CD4-positive, alpha-beta T cell treated with Interleukin-4 for 1 hour (primary cell): ENCODE measurements at places on chromosomes 11 and 22.

DNA sequence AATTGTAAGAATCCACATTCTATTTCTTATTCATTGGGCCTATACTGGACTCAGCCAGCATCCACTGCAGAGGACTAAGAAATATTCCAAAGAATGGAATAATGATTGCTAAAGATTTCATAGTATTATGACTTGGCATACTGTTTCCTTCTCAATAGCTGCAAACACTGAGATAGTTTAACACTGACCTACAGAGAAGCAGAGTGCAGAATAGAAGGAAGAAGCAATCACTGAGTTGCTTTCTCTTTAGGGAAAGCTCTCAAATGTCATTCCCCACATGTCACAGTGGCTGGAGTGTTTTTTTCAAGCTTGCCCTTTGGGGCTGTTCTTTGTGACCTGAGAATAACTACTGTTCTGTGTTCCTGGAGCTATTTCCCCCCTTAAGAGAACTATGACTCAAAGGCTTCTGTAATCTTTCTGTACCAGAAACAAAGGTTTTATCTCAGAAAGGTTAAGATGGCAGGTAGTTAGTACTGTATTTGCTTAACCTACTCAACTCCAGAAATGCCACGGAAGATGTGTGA, 243.6 kb upstream of the LUZP2 start:
- no peak for DNase-seq

DNA sequence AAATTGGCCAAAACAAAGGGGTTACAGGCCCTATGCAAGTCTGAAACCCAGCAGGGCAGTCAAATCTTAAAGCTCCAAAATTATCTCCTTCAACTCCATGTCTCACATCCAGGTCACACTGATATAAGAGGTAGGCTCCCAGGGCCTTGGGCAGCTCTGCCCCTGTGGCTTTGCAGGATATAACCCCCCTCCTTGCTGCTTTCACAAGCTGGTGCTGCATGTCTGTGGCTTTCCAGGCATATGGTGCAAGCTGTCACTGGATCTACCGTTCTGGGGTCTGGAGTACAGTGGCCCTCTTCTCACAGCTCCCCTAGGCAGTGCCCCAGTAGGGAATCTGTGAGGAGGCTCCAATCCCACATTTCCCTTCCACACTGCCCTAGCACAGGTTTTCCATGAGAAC, 519.6 kb downstream of the ETS1 start:
- no peak for DNase-seq

DNA sequence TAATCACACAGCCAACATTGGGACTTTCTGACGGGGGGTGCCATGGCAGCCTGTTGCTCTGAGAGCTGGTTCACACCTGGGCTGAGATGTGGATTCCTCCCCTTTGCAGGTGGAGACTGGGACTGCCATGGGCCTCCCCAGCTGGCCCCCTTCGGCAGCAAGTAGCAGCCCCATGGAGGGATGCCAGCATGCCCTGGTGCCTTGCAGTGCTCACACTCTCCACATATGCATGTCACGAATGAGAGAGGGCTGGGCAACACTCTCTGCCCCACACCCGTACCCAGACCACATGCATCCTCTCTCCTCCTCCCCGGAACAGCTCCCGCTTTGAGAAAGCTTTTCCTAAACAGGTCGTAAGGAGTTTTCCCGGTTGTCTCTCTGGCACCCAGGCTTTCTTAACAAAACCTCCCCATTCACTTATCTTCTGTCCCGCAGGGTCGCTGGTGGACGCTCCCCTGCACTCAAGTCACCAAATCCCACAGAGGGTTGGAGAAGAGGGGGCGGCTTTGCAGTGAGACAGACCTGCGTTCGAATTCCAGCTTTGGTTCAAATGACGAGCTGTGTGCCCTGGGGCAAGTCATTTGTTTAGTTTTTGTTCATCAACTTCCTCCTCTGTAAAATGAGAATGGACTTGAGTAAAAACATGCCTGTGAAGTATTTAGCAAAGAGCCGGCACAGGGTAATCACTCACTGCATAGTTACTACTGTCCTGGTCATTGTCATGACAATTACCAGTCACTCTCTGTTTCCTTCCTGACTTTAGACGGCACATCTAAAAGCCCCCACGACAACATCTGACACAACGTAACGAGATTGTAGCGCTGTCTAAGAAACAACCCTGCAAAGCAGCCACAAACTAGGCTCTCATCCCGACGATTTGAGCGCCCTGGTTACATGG, 231.3 kb upstream of the B3GAT1 start:
- DNase-seq = no peak

DNA sequence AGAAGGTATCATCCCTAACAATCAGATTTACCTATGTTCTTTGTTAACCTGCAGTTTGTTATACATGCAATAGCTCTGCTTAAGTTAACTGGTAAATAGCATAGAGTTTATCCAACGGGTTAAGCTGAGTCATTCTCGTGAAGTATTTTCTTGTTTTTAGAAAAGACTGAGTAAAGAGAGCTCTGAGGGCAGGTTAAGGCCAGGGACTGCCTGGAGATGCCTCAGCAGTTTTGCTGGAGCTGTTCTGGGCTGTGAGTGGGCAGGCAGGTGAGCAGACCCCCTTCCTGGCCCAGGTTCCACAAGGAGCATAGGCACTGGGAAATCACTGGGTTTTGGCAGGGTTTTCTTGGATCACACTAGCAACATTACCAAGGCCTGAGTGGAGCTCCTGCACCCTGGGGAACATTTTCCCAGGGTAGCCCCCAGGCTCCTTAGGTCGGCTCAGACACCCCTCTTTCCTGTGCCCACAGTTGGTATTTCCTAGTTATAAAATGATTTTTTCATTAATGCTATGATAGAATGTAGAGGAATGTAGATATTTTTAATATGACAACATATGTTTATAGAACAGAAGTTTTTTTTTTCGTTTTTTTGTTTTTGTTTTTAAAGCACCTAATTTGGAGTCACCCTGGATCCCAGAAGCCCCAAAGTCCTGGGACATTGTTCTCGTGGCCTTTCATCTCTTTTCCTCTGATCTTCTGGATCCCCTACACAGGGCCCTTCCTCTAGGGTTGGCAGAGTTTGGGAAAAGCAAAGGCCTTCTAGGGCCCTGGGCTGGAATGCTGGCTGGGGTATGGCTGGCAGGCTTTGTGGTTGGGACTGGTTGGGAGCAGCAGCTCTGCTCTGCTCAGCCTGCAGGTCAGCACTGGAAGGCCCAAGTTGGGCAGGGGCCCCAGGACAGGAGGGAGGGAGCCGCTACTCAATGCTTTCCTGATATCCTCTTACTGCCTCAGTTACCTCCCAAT, 26.7 kb downstream of the IRAG1 start:
- no peak for DNase-seq

GRCh38 chr22:49812838-49813237, 14.8 kb downstream of the BRD1 start:
- DNase-seq = no peak

DNA sequence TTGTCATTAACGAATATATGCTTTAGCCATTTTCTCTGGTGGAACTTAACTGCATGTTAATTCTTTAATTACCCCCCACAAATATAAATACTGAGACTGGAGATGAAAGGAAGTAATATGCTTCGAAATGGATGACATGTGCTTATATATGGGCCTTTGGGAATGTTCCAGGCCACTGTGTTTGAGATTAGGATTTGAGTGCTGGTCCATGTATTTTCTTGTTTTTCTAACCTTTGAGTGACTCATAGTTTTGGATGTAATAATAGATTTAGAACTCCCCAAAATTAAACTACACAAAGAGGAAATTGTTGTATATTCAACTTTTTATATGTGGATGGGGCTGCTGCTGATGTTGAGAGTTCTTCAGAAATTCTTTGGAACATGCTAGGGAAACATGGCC, 54.2 kb downstream of the EXT2 start:
- no peak for DNase-seq

GRCh38 chr11:96098511-96099241, 174.8 kb upstream of the MTMR2 start:
- no peak for DNase-seq

- DNase-seq = no peak
Measured at GRCh38 chr11:131465746-131466145, 95.3 kb downstream of the NTM start.

DNA sequence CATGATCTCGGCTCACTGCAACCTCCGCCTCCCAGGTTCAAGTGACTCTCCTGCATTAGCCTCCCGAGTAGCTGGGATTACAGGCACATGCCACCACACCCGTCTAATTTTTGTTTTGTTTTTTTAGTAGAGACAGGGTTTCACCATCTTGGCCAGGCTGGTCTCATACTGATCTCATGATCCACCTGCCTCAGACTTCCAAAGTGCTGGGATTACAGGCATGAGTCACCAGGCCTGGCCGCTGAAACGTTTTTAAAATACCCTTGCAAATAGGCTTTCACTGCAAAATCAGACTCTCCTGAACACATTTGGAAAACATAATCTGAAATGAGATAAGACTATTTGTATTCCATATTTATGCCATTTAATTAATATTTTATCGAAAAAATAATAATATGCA, 826.1 kb upstream of the CNTN5 start:
- DNase-seq = no peak

DNA sequence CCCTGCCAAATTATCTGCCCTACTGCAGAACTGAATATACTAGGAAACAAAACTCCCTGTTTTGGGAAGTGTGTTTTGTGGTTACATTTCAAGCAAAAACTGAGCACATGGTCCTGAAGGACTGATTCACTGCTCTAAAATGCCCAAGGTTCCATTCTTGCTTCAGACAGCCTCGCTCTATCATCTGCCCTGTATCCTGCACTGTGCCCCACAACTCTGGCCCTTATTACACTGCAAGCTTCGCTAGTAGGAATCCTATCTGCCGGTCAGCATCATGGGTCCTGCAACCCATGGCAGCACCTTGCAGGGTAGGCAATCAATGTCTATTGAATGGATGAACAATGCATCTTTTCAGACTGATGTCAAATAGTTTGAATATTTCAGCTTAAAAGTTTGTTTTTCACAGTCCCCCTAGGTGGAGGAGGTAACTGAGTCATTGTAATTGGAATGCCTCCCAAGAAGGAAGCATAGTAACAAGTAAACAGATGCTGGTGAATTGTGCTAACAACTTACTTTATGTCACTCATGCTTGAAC, 21.3 kb downstream of the LAYN start:
- no peak for DNase-seq

DNA sequence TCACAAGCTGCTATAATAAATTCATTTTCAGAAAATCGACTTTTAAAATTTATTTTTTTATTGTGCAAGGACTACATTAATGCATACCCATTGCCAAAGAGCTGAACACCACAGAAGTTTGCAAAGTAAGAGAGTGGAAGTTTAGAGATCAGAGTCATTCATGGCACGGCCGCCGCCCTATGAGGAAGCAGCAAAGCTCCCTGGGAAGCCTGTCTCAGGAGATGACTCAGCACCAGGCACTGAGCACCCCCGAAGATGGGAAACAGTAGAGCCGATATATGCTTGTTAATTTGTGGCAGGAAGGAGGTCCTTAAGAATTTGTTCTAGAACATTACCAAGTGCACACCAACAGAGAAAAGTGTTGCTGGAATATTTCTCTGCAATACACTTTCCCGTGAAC, 693.7 kb downstream of the OPCML start:
- no peak for DNase-seq

- DNase-seq = no peak
Measured at GRCh38 chr11:83219095-83219494, 25.6 kb downstream of the ANKRD42 start.

GRCh38 chr22:44385781-44386180, 73.0 kb upstream of the SHISAL1 start:
- no peak for DNase-seq

DNA sequence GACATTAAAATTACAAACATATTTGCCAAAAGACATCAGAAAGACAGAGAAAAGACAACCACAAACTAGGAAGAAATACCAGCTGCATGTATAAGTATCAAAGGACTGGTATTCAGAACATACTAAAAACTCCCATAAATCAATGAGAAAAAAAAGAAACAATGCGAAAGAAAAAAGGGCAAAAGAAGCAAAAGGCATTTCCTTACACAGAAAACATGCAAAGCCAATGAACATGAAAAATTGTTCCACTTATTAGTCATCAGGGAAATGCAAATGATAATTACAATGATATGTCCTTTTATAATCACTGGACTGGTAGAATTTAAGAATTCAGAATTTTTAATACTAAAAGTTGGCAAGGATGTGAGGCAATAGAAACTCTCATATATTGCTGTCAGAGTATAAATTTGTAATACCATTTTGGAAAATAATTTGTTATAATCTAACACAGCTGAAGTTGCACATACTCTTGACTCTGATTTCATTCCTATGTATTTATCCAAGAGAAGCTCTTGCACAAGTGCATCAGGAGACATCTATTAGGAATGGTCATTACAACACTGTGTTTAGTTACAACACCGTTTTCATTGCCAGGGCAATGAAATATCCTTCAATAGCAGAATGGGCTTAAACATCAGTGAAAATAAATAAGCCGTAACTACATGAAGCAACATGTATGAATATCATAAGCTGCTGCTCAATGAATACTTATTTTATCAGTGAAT, 279.7 kb downstream of the SWAP70 start:
- no peak for DNase-seq

DNA sequence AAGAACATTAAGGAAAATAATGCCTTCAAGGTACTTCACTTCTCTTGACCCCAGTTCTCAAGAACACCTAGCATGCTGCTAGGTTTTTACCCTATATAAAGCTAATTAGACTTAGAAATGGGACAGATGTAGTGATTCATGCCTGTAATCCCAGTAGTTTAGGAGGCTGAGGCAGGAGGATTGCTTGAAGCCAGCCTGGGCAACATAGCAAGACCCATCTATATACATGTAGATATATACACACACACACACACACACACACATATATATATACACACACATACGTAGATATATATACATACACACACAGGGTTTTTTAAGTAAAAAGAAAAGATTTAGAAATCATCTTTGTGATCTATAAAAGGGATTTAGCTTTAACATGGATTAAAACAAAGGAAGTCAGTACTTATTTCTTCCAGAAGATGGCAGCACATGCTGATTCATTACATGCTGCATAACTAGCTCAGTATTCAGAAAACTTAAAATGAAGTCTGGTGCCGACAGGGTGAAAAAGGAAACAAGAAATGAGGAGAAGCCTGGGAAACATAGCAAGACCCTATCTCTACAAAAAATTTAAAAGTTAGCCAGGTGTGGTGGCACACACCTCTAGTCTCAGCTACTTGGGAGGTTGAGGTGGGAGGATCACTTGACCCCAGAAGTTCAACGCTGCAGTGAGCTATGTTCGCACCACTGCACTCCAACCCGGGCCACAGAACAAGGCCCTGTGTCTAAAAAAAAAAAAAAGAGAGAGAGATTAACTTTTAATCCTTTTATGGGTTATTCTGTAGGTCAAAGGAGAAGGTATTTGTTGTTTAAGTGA, 28.5 kb upstream of the RBX1 start:
- peak; percentile 81 for DNase-seq

- DNase-seq = no peak
Measured at GRCh38 chr11:116725434-116726221, 47.2 kb downstream of the BUD13 start.

DNA sequence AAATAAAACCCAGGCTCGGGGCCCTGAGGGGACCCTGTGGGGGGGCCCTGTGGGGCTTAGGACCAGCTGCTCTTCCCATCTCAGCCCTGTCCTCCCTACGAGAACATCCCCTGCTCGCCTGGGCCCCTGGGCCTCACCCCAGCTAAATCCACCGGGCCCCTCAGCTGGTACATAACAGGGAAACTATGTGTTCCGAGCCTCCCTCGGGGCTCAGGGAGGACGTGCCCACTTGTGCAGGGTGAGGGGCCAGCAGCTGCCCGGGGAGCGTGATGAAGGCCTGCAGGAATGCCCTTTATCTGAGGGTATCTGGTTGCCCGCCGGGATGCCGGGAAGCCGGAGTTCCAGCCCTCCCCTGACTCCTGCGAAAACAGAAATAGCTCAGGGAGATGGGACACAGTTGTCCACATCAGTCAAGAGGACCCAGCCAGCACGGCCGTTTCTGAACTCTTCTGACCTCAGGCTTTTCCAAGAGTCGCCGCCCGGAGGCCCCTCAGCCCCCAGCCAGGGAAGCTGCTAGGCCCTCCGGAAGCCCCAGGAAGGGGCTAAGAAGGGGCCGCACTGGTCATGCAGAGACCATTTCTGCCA, 20.6 kb downstream of the MRPL23 start:
- DNase-seq = no peak
